Stimulated activated CD4-positive, alpha-beta T cell treated with anti-CD3 and anti-CD28 coated beads, Interleukin-1b, Interleukin-23, amount 100 ng/mL, for 4 hours (primary cell): ENCODE measurements at places on chromosomes 1 and 21.

DNA sequence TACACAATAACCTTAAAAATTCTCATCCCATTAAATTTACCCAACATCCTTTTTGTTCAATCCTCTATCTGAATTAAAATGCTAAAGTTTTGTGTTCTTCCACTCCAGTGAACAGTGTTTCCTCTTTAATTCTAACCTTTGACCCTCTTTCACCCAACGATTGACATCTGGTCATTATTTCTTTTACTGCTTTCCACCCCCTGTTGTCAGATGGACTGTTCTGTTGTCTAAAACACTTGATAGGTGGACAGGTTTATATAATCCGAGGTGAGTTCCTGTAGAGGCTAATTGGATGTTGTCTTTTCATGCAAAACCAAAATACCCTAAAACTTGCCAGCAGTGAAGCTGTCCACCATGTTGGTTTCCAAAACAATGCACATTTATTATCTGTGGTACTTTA is 73.4 kb upstream of the SERTAD4 start:
- no peak for DNase-seq

DNA sequence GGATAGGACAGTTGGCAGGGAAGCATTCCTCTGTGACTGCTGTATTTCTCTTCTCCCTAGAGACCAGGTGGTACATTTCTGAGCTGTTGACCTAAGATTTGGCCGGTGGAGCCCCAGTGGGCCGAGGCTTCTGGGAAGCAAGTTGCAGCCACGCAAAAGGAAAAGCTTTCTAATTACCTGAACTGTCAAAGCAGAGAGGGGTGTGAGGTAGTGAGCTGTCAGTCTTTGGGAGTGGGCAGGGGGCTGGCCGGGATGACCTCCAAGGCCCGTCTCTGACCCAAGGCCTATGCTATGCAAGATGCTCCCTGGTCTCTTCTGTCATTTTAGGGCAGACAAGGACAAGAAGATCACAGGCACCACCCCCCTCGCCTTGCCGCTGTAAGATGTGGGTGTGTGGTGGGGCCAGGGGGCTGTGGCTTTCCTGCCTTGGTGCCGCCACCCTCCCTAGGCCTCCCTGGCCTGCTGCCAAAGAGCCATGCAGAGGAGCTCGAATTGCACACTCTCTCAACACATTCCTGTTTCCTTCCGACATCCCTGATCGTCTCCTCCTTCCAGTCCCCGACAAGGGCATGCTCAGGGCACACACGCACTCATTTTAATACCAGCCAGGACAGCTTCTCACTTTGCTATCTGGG is 7.7 kb downstream of the PADI1 start:
- DNase-seq = peak; percentile 31

DNA sequence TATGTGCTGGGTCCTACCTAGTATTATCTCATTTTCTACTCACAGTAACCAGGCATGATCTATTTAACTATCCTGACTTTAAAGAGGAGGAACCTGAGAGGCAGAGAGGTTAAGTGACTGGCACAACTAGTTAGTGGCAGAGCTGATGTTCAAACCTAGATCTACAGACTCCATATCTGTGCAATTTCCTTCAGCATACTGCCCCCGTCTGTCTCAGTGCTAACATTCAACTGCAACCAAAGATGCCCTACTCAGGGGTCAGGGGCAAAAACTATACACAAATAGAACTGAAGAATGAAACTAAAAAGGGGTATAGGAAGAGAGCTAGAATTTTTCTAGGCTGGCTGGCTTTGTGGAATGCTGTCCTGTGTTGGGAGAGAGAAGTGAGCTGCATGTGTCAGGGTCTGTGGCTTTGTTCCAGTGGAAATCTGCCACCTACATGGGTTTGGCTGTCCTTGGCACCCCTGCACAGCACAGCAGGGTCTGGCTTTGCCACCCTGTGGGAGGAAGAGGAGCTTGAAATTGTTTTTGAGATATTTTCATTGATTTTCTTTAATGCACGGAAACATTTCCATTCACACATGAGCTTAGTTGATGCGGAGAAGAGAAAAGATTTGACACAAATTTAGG is 368.5 kb downstream of the RPS6KC1 start:
- no peak for DNase-seq

- DNase-seq = no peak
Measured at GRCh38 chr1:226496453-226497015, 52.0 kb upstream of the STUM start.

DNA sequence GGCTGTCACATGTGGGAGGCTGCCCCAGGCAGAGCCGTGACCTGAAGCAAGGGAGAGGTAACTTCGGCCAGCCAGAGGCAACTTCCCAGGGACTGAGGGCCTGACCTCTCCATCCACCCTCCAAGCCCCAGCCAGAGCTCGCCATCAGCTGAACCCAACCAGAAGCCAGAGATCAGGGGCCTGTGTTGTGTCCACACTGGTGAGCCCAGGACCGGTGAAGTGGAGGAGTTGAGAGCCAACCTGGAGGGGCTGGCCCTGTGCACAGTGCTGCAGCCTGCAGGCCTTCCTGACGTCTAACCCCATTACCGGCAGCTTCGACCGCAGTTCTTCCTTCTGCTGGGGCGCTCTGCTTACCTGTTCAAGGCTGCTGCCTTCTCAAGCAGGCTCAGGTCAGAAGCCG is 19.6 kb upstream of the PDE9A start:
- no peak for DNase-seq

DNA sequence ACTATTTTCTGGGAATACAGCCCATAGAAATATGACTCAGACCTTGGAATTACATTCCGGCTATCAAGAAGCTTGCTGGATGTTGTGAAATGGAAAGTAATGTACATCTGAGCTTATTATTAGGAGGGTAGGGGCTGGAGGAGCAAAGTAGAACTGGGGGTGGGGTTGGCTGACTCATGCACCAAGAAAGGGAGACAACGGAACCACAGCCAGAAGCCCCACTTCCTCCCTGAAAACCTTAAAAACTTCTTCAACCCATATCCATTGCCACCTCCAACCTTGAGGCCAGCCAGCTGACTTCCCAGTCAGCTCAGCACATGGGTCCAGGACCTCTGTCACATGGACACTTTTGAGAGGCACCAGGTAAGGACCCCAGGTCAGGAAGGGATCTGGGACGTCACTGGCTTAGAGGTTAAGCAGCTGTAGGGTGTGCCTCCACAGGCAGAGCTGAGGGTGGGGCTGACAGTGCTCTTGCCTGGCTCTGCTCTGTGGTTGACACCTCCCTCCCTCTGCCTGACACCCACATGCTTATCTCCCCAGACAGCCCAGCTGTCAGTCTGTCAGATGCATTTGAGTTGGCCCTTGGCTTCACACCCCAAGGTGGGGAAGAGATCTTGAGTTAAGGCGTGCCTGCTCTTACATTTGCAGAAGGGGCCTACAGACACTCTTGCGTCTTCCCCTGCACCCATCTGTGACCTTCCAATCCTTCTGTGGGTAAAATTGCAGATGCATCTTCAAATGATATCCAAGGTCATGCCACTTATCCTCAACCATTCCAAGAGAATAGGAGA is 5.7 kb upstream of the ZNF683 start:
- DNase-seq = peak; percentile 32

GRCh38 chr1:48309564-48310082 is 87.1 kb downstream of the SLC5A9 start:
- no peak for DNase-seq
